Nucleus accumbens (tissue), 56 donors: ENCODE measurements at places on chromosomes 13 and 19.
A peak's percentile ranks its signal among the peaks of the same experiment; 100 is the strongest.

DNA sequence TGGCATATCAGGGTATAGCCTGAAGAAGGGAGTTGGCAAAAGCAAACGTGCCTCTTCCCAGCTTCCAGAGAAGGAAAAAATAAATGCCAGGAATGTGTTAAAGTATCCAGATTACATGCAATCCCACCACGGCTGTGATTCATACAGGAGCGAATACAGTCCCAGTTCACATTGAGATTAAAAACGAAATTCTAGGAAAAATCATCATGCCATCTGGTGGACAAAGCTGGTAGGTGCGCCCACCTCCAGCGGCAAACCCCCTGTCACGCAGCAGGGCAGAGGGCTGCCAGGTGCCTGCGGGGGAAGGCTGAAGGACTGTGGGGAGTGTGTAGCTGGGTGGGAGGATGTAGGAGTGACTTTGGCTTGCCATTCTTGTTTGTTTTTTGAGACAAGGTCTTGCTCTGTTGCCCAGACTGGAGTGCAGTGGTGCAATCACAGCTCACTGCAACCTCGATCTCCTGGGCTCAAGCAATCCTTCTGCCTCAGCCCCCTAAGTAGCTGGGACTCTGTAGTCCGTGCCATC, 6.4 kb upstream of the DMWD start:
- peak; percentile 61 for DNase-seq

DNA sequence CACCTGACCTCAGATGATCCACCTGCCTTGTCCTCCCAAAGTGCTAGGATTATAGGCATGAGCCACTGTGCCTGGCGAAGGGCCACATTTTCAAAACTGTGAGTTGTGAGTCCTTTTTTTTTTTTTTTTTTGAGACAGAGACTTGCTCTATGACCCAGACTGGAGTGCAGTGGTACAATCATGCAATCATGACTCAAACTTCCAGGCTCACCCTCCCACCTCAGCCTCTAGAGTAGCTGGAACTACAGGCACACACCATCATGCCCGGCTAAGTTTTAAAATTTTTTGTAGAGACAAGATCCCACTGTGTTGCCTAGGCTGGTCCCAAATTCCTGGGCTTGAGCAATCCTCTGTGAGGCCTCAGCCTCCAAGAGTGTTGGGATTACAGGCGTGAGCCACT, 3.8 kb upstream of the MYPOP start:
- DNase-seq = no peak

DNA sequence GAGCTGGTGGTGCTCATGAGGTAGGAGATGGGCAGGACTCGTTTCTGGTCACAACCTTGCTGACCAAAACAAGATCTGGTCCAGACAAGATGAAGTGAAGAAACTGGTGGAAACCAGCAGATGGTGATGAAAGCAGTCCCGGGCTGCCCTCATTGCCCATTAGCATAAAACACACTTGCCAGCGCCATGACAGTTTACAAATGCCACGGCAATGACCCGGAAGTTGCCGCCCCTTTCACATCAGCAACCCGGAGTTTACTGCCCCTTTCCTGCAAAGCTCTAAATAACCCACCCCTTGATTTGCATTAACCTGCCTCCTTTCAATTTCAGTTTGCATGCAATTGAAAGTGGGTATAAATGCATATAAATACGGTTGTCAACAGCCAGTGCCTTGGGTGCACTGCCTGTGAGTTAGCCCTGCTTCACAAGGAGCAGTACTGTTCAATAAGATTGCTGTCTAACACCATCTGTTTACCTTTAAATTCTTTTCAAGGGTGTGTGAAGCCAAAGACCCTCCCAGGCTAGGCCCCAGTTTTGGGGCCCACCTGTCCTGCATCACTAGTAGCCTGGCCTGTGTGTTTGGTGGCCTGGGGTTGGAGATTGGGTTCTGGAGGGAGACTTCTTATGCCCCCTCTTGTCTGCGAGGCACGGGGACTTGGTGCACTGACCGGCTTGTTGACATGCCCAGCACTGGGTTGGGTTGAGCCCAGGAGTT, 38.8 kb downstream of the CHST8 start:
- DNase-seq = no peak

DNA sequence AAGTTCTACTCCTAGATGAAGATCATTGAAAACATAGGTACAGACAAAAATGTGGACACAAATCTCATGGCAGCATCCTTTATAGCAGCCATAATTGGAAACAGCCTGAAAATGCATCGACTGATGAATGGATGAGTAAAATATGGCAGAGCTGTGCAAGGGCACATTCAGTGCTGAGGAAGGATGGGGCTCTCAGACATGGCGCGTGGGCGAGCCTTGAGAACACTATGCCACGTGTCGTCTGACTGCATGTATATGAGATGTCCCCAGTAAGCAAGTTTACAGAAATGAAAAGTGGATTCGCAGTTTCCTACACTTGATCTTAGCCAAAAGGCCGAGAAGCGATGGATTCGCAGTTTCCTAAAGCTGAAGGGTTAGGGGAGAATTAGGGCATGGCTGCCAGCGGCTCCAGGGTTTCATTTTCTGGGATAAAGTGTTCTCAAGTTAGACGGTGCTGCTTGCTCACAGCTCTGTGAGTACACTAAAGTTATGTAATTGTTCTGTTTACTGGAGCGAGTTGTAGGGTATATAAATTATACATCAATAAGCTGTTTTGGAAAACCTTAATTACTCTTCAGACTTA, 78.0 kb downstream of the RAB20 start:
- no peak for DNase-seq

DNA sequence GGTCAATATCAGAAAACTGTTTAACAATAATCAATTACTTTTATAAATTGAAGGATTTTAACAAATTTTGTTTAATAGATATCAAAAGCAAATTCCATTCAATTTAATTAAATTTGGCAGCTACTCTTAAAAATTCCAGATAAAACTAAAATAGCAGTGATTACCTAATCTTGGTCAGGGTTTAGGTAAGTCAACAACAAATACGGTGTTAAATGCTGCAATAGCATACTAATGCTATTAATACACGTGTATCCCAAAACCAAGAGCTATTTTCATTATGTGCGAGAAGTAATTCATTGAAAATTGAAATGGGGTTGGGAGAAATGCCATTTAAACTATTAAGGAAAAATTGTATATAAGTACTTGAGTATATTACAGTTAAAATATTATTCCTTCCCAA, 105.6 kb downstream of the DHRS12 start:
- no peak for DNase-seq

GRCh38 chr13:70593716-70594115, 485.5 kb upstream of the KLHL1 start:
- DNase-seq = no peak

GRCh38 chr13:95258619-95259194, 42.5 kb downstream of the ABCC4 start:
- DNase-seq = no peak

- no peak for DNase-seq
These were observed 26.6 kb downstream of the SLAIN1 start for GRCh38 chr13:77724092-77724491.

DNA sequence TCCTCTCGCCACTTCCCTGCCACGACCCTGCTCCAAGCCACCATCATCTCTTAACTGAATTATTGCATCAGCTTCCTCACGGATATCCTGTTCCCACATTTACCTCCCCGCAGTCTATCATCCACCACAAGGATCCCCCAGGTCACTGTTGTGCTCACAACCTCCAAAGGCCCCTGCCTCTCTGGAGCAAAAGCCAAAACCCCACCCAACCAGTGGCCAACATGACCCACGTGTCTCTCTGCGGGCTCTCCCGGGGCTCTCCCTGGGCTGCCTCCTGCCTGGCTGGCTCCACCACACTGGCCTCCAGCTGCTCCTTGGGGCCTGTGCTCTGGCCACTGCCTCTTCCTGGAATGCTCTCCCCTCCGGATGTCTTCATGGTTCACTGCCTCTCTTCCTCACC, 809.3 kb downstream of the UQCRFS1 start:
- DNase-seq = no peak

DNA sequence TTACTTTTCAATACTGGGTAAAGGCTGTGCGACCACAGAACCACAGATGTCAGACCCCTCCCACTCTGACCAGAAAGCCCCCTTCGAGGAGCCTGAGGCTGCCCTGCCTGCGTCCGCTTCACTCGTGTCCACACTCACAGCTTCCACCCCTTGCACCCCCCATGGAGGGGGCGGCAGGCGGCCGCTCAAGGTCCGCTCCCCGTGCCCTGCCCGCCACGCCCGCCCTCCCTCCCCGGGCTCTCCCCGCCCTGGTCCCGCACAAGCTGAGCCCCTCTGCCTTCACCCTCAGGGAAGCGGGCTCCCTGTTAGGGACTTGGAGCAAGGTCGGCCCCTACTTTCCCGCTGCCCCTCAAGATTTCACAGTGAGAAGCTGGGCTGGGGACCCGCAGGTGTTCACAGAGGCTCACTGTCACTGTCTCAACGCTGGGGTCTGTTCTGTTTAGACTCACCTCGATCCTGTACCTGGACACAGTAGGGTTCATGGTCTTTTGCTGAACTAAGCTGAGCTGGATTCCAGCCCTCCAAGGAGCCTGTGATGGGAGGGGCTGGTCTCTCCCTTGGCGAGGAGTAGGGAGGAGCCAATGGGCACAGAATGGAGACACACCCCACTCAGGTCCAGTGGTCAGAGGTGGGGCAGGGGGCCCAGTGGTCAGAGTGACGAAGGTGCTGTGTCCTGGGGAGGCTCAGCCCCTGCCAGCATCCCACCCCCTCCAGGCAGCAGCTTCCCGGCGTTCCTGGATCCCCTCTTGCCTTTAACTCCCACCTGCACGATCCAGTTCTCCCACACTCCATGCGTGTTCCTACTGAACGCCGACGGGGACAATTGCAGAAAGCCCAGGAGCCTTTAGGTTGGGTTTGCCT, 69.5 kb downstream of the SPACA7 start:
- DNase-seq = no peak

- DNase-seq = no peak
These were observed 8.6 kb upstream of the IRS2 start for GRCh38 chr13:109795011-109795410.

GRCh38 chr13:27383104-27383921, 41.1 kb upstream of the GTF3A start:
- no peak for DNase-seq

- no peak for DNase-seq
These were observed 223.1 kb downstream of the MZT1 start for GRCh38 chr13:72504131-72504841.

DNA sequence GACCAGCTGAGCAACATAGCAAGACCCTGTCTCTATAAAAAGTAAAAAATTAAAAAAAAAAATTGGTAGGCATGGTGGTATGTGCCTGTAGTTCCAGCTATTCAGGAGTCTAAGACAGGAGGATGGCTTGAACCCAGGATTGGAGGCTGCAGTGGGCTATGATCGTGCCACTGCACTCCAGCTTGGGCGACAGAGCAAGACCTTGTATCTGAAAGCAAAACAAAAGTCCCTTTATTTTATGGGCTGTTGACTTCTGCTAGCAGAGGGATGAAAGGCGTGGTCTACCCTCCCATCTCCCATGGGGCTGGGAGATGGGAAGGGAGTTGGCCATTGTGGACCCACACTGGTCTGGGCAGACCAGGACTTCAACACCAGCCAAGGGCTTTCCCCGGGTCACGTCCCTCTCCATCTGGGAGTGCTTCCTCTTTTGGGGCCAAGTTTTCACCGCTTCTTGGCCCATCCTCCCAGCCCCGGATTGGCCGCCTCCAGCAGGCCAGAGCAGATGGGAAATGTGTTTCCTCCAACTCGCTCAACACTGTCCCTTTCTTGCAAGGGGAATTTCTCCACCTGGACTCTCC, 2.2 kb upstream of the TNFSF9 start:
- DNase-seq = no peak

- no peak for DNase-seq
These were observed 490.4 kb downstream of the DIAPH3 start for GRCh38 chr13:59673286-59673685.

- no peak for DNase-seq
These were observed 1.6 kb downstream of the RPL18 start for GRCh38 chr19:48617146-48617937.

DNA sequence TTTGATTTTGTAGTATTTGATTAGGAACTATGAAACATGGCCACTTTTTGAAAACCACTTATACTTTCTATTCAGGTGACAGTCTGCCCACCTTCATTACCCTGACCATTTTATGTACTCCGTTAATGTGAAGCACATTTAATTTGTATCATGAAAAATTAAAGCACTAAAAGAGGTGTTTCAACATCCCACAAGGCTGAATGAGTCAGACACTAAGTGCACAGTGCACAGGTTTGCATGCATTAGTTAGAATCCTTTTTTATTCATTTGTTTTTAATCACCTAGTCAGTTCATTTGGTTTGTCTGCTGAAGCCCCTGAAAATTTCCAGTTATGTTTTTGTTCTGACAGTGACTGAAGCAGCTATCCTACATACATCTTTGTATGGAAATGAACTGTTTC, 271.0 kb downstream of the SLITRK5 start:
- DNase-seq = no peak

DNA sequence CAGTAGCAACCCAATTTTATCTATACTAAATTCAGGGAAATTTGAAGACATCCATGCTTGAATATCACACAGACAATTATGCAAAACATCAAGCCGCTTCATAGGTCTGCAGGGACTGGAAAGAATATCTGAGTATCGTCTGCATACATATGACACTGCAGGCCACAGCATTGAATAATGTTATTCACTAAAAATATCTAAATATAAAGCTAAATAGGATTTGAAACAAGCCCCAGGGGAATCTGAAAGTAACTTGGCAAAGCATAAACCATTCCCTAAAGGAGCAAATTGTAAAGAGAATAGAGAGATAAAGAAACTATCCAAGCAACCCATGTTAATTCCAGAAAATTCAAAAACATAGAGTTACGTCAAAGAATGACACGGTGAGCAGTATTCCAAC, 1251.0 kb downstream of the PCDH17 start:
- no peak for DNase-seq

DNA sequence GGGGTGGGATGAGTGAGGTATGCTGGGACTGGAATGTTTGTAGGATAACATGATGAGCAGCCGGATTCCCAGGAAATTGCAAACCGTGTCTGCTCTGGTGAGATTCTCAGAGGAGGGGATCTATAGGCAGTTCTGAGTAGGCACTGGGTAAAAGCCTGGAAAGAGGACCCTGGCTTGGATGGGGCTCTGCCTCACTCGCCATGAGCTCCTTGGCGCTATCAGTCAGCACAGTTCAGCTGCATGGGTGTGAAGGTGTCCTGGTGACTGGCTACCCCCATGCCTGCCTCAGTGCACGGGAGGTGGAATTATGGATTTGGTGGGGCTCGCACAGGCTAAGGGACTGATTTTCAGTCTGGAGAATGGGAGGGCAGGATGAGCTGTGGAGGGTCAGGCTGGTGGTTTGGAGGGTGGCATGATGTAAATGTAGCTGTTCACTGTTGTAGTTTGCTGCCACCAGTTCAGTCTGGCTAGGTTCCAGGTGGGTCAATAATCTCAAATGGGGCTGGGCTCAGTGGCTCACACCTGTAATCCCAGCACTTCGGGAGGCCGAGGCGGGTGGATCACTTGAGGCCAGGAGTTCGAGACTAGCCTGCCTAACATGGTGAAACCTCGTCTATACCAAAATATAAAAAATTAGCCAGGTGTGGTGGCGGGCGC, 9.2 kb upstream of the ZNF627 start:
- no peak for DNase-seq

GRCh38 chr19:44597131-44597491, 16.3 kb upstream of the IGSF23 start:
- DNase-seq = no peak
